ENCODE measurements at places on chromosomes 5 and 9. TPM values are rescaled to one million over a fixed set of nuclear protein-coding genes. Genes with fewer than 3 reads are reported as not detected.
A peak's percentile ranks its signal among the peaks of the same experiment; 100 is the strongest.

DNA sequence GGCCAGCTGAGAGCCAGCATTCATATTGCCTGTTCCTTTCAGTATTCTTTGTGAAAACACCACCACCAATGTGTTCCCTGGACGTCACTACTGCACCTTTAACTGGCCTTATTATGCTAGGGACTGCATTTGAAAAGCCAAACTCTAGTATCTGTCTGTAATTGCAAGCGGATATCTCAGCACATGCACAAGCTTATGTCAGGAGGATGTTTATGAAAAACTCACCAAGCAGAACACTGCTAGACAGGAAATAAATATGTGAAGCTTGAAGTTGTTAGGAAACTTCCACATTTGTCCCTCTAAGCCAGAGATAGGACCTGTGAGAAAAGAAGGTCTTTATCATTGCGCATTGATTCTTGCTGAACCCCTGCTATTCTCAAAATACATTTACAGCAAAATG lies 135.4 kb upstream of the CCDC152 start:
- H3K4me1 ChIP-seq = peaks cover 12% of the 10 kb centered on the region
- no peaks in the 10 kb centered on the region for H3K36me3 ChIP-seq
- peak overlapping the region; percentile 4 for H3K27ac ChIP-seq
- H3K27me3 ChIP-seq = no peaks in the 10 kb centered on the region
- H3K4me3 ChIP-seq = no peak overlapping the region

GRCh38 chr5:41012318-41012717 lies 58.8 kb downstream of the MROH2B start:
- DNase-seq = no peak
- no peaks in the 10 kb centered on the region for H3K4me1 ChIP-seq
- H3K27ac ChIP-seq = no peak overlapping the region
- no peaks in the 10 kb centered on the region for H3K27me3 ChIP-seq

The PCDHB3 gene
- 1.2 TPM for total RNA-seq

DNA sequence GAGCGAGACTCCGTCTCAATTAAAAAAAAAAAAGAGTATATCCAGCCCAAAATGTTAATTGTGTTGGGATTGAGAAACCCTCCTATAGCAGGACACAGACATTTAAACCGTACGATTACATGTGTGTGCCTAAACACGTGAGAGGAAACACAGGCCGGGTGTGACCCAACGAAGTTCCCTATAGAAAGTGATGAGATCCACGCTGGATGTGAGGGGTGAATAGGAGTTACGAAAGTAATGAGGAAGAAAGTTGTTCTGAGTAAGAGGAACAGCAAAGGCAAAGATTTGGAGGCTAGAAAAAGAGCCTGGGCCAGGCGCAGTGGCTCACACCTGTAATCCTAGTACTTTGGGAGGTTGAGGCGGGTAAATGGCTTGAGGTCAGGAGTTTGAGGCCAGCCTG lies 13.6 kb downstream of the NAIF1 start:
- H3K4me1 ChIP-seq = no peaks in the 10 kb centered on the region
- peak overlapping the region; percentile 90 for H3K27ac ChIP-seq
- H3K4me3 ChIP-seq = no peak overlapping the region
- H3K36me3 ChIP-seq = no peaks in the 10 kb centered on the region

The CTXN3 gene
- total RNA-seq = not detected

DNA sequence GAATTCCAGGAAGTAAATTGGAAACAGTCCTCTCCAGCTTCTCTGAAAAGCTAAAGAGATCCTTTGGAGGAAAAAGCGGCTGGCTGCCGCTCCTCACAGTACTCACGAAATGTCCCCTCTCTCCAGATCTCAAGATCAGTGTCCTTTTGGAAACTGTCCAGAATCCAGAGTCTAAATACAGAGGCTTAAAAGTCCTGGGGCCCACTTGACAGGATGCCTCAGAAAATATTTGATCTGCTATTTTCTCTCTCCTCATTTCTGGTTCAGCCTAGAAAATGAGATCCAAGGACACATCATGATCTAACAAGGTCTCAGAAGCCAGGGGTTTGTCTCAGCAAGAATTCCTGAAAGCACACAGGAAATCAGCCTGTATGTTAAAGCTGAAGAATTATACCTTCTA lies 7.2 kb downstream of the C1QTNF2 start:
- no peak for DNase-seq
- H3K4me1 ChIP-seq = peaks cover 3% of the 10 kb centered on the region
- no peaks in the 10 kb centered on the region for H3K27me3 ChIP-seq
- no peaks in the 10 kb centered on the region for H3K36me3 ChIP-seq
- no peak overlapping the region for H3K4me3 ChIP-seq

DNA sequence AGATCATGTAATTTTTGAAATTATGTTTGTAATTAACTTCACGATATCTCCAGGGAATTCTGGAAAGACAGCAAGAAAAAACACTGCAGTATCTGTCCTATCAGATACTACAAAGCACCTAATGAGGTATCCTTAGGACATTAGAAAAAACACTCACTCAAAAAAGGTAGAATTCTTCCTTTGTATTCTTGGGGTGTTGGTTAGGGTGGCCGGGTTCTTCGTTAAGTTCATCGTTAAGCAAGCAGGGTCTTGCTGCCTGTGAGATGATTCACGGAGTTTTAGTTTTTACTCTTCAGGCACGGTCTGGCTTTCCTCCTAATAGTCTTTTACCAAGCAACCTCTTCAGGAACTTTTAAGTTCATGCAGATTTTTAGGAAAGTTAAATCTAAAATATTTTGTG lies 91.4 kb upstream of the IRX4 start:
- H3K4me1 ChIP-seq = no peaks in the 10 kb centered on the region
- H3K27ac ChIP-seq = peak overlapping the region; percentile 7
- H3K27me3 ChIP-seq = no peaks in the 10 kb centered on the region
- H3K36me3 ChIP-seq = no peaks in the 10 kb centered on the region
- no peak overlapping the region for H3K4me3 ChIP-seq

DNA sequence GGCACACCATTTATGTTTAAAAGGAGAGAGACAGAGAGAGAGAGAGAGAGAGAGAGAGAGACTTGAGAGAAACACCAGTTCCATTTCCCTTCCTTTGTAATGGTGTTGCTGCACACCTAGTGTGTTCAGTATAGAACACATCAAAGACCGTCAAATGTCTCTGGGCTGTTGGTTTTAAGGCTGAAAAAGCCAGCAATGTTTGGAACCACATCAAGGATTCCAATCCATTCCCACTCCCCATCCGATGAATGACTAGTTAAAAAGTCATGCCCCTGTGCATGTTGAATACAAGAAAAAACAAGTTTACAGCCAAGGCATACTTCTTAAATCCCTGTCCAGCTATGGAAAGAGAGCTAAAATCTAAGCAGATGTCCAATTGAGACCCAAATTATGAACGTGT lies 83.0 kb upstream of the IFNE start:
- H3K4me3 ChIP-seq = no peak overlapping the region
- H3K36me3 ChIP-seq = no peaks in the 10 kb centered on the region
- DNase-seq = no peak
- H3K27ac ChIP-seq = no peak overlapping the region

The PFDN1 gene
- total RNA-seq = 42.7 TPM

DNA sequence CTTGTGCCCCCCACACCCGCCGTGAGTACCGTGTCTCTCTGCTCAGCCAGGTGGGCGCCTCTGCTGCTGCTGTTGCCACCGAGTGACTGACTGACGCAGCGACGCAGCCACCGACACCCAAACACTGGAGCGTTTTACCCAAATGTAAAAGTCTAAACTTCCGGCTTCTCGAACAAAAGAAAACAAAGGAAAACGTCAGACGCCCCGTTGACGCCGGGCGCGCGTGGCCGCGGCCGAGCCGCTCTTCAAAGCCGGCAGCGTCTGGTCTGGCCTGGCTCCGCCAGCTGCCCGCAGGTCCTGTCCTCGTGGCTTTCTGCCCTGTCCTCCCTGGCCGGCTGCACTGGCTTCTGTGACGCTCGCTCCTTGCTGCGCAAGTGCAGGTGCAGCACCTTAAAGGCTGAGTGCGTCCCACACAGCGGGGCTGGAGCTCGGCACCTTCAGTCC lies 41.4 kb upstream of the CLPTM1L start:
- no peak overlapping the region for H3K27ac ChIP-seq
- no peaks in the 10 kb centered on the region for H3K27me3 ChIP-seq
- peak; percentile 18 for DNase-seq
- H3K36me3 ChIP-seq = no peaks in the 10 kb centered on the region
- no peaks in the 10 kb centered on the region for H3K4me1 ChIP-seq

- DNase-seq = peak; percentile 70
- H3K4me3 ChIP-seq = no peak overlapping the region
- no peaks in the 10 kb centered on the region for H3K27me3 ChIP-seq
- peak overlapping the region; percentile 76 for H3K27ac ChIP-seq
These were observed 38.4 kb downstream of the LHFPL2 start for GRCh38 chr5:78610163-78610583.

DNA sequence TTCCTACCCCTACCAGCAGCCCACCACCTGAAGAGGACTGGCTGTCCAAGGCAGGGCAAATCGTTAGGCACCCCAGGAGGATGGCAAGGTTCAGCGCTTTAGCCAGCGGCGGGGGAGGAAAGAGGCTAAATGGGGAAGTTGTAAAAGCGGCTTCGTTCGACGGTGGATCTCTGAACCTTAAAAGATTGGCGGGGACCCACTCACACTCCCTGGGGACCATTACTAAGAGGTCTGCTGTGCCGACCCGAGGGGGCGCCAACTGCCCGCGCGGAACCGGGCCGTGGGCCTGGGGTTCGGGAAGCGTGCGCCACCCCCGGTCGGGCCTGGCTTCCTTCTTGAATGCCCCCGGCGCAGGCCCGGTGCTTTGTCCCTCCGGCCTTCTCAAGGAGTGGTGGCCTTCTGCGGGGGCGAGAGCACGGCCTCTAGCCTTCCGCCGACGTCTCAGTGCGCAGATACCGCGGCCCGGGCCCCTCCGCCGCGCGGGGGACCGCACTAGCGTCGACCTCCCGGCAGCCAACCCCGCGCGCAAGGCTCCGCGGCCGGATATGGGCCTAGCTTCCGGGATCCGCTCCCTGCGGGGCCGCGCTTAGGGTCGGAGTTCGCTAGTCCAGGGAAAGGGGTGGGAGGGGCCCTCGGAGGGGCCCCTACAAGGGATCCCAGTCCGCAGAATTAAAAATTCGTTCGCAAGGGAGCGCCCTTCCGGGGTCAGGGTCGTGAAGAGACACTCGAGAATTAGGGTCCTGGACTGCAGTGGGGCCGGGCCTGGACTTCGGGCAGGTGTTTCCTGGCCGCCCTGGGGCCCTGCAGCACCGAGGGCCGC lies 10.5 kb downstream of the NR2F1-AS1 start:
- H3K36me3 ChIP-seq = no peaks in the 10 kb centered on the region
- H3K4me3 ChIP-seq = no peak overlapping the region
- H3K27me3 ChIP-seq = no peaks in the 10 kb centered on the region
- no peak for DNase-seq

GRCh38 chr5:134965271-134965825 lies 2.4 kb upstream of the CATSPER3 start:
- no peaks in the 10 kb centered on the region for H3K4me1 ChIP-seq
- no peaks in the 10 kb centered on the region for H3K27me3 ChIP-seq
- H3K27ac ChIP-seq = no peak overlapping the region
- no peaks in the 10 kb centered on the region for H3K36me3 ChIP-seq
- H3K4me3 ChIP-seq = no peak overlapping the region
- no peak for DNase-seq

- no peaks in the 10 kb centered on the region for H3K36me3 ChIP-seq
- H3K27ac ChIP-seq = no peak overlapping the region
- no peaks in the 10 kb centered on the region for H3K27me3 ChIP-seq
- H3K4me3 ChIP-seq = no peak overlapping the region
- H3K4me1 ChIP-seq = no peaks in the 10 kb centered on the region
These were observed 6.4 kb downstream of the SNAPC4 start for GRCh38 chr9:136393531-136393930.

DNA sequence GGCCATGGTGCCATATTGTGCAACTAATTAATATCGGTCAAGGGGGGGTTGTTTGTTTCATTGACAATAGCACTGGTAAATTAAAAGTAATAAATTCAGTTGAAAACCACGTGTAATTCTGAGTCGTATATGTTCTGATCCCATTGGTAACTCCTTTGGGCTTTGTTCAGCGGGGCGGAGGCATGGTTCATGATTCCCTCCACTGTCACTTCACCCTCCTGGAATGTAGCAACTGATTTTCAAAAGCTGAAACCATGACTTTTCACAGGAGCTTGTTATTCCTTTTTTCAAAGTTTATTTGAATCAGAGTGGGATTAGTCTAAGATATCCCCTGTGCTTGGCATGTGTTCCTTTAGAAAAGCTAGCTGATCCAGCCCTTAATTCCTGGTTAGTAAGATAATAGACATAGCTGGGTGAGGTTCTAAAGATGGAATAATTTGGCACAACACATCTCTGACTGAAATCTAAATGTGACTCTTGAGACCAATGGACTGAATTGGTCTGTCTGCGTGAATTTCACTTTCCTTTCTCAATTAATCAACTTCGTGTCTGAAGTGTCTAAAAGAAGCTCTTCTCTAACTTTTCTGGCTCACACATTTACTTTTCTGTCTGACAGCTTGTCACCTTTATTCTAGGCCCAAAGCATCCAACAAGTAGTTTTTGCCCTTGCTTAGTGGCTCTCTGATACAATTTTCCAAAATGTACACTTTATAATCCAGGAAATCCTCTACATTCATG lies 185.7 kb upstream of the VCAN start:
- H3K4me1 ChIP-seq = no peaks in the 10 kb centered on the region
- H3K27me3 ChIP-seq = no peaks in the 10 kb centered on the region
- peaks cover 2% of the 10 kb centered on the region for H3K36me3 ChIP-seq
- H3K4me3 ChIP-seq = no peak overlapping the region
- no peak for DNase-seq

GRCh38 chr5:40405230-40405629 lies 274.5 kb upstream of the PTGER4 start:
- no peak overlapping the region for H3K4me3 ChIP-seq
- no peaks in the 10 kb centered on the region for H3K27me3 ChIP-seq
- no peaks in the 10 kb centered on the region for H3K36me3 ChIP-seq
- no peak for DNase-seq
- no peaks in the 10 kb centered on the region for H3K4me1 ChIP-seq

The SH3TC2 gene
- total RNA-seq = 2.3 TPM

DNA sequence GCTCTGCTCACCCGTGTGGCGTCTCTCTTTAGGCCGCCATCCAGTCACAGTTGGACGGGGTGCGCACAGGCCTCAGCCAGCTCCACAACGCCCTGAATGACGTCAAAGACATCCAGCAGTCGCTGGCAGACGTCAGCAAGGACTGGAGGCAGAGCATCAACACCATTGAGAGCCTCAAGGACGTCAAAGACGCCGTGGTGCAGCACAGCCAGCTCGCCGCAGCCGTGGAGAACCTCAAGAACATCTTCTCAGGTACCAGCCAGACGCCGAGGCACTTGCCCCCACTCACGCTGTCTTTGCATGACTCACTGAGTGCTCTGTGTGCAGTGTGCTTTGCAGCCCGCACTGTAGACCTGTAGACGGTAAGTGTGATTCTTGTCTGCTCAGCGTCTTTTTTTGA lies 4.5 kb downstream of the EXOC3 start:
- no peaks in the 10 kb centered on the region for H3K4me1 ChIP-seq
- H3K27me3 ChIP-seq = no peaks in the 10 kb centered on the region
- H3K36me3 ChIP-seq = no peaks in the 10 kb centered on the region
- no peak overlapping the region for H3K4me3 ChIP-seq
- no peak overlapping the region for H3K27ac ChIP-seq

- no peaks in the 10 kb centered on the region for H3K27me3 ChIP-seq
- no peak overlapping the region for H3K4me3 ChIP-seq
- H3K36me3 ChIP-seq = no peaks in the 10 kb centered on the region
- H3K27ac ChIP-seq = no peak overlapping the region
- DNase-seq = no peak
These were observed 2148.9 kb upstream of the ACO1 start for GRCh38 chr9:30235564-30235963.

The SPATA31D4 gene
- not detected for total RNA-seq

- no peak for DNase-seq
- H3K27me3 ChIP-seq = no peaks in the 10 kb centered on the region
- H3K4me1 ChIP-seq = no peaks in the 10 kb centered on the region
These were observed 171.4 kb upstream of the SLC30A5 start for GRCh38 chr5:68922172-68922987.

The C9orf50 gene
- not detected for total RNA-seq

GRCh38 chr9:129863059-129863690 lies 27.9 kb downstream of the USP20 start:
- DNase-seq = no peak
- H3K4me1 ChIP-seq = no peaks in the 10 kb centered on the region
- no peaks in the 10 kb centered on the region for H3K27me3 ChIP-seq
- H3K27ac ChIP-seq = no peak overlapping the region
- H3K4me3 ChIP-seq = no peak overlapping the region
- H3K36me3 ChIP-seq = no peaks in the 10 kb centered on the region
